ENCODE measurements at places on chromosomes 1 and 21. TPM values are rescaled to one million over a fixed set of nuclear protein-coding genes. Genes with fewer than 3 reads are reported as not detected.

- peak; percentile 92 for DNase-seq
Measured at GRCh38 chr1:155131285-155131684, 3.6 kb downstream of the EFNA1 start.

PEAR1 gene
- total RNA-seq, result 5.2 TPM

DNA sequence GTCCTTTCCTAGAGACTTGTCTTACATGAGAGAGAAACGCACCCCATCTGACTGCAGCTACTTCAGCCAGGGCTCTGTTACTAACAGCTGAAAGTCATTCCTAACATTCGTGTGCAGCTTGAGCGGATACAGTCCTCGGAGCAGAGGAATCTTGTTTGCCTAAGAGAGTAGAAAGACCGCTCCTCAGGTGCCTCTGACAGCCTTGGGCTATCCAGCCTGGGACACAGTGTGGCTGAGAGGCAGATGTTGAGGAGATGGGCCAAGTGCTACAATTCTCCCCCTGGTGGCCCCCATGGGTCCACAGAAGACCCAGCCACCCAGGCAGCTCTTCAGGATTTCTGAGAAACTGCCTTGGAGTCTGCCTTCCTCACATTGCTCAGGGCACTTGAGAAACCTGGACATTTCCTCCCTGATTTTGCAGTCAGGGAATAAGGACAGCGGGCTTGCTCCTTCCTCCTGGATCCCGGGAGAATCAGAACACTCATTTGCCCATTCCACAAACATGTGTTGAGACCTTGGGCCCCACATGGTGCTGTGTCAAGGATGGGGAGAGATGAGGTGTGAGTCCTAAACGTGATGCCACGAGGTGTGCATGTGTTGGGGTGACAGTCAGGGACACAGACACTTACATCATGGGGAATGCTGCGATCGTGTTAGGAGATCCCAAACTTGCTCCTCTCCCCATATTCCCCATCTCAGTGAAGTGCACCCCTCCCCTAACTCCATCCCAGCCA, 13.1 kb downstream of the TRIM62 start:
- DNase-seq, result no peak

DNA sequence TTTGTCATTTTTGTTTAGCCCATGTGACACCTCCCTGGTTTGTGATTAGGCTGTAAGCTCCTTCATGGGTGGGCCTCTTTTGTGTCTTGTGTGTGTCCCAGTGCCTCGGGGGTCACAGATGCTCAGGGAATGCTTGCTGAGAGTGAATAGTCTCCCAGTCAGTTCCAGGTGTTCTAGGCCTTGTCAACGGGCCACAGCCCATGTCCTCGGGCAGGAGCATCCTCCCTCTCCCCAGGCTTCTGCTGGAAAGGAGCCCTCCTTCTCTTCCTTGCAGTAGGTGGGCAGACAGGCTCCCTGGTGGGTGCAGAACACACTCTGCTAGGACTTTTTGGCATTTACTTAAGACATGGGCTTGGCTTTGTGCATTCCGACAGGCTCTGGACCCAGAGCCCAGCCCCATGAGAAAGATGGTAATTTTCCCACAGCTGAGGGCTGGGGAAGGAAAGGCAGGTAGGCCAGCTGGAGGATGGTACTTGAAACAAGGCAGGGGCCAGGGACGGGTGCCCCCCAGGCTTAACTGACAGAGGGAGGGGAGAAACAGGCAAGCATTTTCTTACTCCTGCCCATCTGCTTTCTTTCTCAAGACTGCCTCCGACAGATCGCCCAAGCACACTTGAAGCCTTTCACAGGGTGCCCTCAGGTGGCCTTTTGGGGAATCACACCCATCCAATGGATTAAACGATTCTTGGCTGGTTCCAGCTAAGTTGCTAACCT, 7.1 kb upstream of the CPLANE2 start:
- peak; percentile 91 for DNase-seq

MSH4 gene
- not detected for total RNA-seq

DNA sequence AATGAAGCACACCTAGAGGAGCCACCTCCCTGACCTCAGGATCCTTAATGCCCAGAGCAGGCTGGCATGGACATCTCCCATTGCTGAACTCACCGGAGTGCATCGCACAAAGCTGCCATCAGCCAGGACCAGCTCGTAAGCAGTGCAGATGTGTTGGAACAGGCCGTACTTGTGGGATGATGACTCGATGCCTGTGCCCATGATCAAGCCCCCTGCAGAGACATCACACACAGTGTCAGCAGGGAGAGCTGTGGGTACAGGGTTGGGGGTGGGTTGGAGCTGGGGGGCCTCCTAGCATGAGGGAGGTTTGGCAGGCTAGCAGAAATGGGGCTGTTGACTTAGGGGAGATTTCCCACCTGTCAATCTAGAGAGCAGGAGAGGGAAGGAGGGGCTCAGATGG, 12.0 kb downstream of the DHCR24 start:
- no peak for DNase-seq

CD1D gene
- 1.8 TPM for total RNA-seq

- DNase-seq, result no peak
Measured at GRCh38 chr21:46527801-46528200, 69.1 kb downstream of the DIP2A start.

FAM78B gene
- total RNA-seq, result 2.9 TPM

ZP4 gene
- total RNA-seq, result not detected

DNA sequence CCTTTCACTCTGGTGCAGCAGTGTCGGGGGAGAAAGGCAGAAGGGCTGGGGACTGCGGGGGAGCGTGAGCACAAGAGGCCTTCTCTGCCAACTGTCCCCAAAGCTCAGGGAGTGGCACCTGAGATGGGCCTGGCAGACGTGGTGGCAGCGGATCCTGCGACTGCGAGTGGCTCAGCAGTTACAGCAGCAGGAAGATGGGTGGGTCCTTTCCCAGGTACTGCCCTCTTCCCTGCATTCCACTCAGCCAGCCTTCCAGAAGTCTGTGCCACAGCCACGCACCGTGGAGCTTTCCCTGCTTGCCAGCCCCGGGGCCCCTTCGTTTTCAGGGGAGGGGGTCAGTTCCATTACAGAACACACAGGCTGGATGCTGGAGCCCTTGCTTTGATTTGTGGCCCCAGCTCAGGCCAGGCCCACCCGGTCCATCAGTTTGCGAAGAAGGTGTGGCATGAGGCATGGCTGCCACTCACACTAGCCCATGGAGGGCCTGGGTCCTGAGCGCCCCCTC, 17.2 kb downstream of the MTHFR start:
- DNase-seq, result no peak

DNA sequence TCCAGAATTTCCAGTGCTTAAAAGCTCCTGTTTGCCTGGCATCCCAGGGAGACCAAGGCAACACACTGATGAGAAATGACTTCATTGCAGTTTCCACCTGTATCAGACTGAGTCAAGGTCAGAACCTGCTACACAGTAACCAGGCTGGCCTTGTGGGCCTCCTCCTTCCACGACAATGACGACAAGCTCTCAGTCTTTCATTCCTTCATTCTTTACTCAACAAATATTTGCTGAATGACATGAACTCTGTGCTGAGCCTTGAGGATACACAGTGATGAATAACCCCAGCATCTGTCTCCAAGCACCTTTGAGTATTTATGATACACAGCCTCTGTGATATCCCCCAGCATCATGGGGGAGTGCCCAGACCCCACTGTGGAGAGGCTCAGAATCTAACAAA, 8.9 kb upstream of the LCE5A start:
- no peak for DNase-seq

BATF3 gene
- total RNA-seq, result not detected

GRCh38 chr1:34199927-34200326, 23.2 kb downstream of the C1orf94 start:
- DNase-seq, result no peak

DNA sequence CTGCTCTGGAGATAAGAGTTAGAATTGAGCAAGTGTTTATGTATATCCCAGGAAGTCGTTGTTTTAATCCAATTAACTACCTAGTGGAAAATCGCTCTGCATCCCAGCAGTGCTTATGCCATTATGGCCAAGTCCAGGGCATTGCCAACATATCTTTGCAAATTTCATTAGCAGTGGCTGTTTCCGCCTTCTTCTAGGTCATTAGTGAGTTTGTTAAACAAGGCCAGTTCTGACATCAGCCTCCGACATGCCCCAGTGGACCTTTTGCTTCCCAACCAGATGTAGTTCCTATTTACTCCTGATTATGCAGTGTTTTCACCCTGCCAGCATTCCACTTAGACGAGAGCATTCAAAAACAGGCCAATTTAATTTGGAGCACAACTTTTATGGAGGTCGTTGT, 106.8 kb upstream of the FAM78B start:
- no peak for DNase-seq
